ENCODE measurements at places on chromosomes 4 and X.

- no peak for DNase-seq
Observed at GRCh38 chr4:24642981-24643547, 58.7 kb upstream of the DHX15 start.

DNA sequence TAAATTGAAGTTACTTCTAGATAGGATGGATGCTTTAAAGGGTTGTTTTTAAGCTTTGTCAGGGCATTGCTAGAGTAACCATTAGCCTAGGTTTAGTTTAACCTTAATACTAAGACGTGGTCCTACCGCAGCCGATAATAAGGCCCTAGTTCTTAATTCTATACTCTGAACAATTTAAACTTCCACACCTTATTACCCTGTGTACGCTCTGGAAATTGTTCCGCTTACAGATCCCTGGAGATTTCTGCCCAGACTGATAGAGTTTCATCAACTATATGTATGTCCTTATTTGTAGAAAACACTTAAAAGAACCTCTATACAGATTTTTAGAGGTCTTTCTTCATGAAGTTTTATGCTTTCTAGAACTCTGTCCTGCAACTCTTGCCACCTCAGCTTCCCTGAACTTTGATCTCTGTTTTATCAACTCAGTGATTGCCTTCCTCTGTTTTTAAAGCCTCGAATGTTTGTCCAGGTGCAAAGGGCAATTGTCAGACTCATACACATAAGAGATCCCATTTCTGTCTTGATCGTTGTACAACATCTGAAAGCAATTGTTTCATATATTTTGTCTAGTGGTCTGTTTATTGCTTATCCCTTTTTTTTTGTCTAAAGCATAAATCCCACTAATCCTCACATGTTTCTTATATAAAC, 71.1 kb upstream of the VCX start:
- no peak for DNase-seq

GRCh38 chrX:4277122-4277521, 563.7 kb upstream of the PRKX start:
- DNase-seq, result no peak

DNA sequence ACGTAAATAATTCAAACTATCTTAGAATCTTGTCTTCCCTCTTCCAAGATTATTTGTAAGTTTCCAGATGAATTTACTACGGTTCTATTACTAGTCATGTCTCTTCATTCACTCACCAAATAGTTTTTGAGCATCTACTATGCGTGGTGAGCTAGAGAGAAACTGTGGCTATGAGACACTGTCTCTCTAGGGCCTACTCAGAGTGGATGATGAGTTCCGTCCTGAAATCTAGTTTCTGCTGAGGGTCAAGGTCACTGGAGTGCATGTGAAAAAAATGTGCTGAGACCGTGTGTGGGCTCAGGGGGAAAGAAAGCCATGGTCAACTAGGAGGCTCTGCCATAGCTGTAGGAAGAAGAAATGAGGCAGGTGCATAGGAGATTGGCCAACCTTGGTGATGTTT, 320.2 kb upstream of the GATB start:
- no peak for DNase-seq
